ENCODE measurements at places on chromosomes 1 and 21.

DNA sequence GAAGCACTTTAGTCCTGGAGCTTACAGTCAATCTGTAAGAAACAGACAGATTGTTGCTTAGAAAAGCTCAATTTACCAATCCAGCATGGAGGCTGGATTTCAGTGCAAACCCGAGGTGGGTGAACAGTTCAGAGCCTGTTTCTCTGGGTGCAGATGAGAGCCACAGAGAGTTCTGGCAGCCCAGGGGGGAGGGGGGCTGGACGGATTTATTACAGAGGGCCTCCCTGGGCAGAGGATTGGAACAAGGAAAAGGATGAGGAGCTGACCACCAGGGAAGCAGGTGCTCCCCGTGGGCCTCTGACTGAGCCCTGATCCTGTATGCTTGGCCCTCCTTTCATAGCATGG is 38.0 kb upstream of the EPS8L3 start:
- DNase-seq, result no peak
- H3K27ac ChIP-seq, result peak overlapping the region; percentile 97
- peaks cover 77% of the 10 kb centered on the region for H3K4me1 ChIP-seq
- H3K4me3 ChIP-seq, result peak overlapping the region; percentile 78
- no peaks in the 10 kb centered on the region for H3K27me3 ChIP-seq

GRCh38 chr1:234975122-234975940 is 153.3 kb downstream of the TOMM20 start:
- H3K36me3 ChIP-seq, result no peaks in the 10 kb centered on the region
- no peak overlapping the region for H3K4me3 ChIP-seq
- no peaks in the 10 kb centered on the region for H3K27me3 ChIP-seq
- no peak overlapping the region for H3K27ac ChIP-seq
- H3K4me1 ChIP-seq, result peaks cover 61% of the 10 kb centered on the region

- no peak overlapping the region for H3K4me3 ChIP-seq
- no peak overlapping the region for H3K27ac ChIP-seq
- no peaks in the 10 kb centered on the region for H3K27me3 ChIP-seq
- H3K4me1 ChIP-seq, result no peaks in the 10 kb centered on the region
- H3K36me3 ChIP-seq, result peaks cover 2% of the 10 kb centered on the region
Observed at GRCh38 chr1:185260611-185261010, 56.4 kb downstream of the IVNS1ABP start.

- DNase-seq, result peak; percentile 74
- H3K27me3 ChIP-seq, result no peaks in the 10 kb centered on the region
- no peak overlapping the region for H3K4me3 ChIP-seq
- H3K27ac ChIP-seq, result peak overlapping the region; percentile 89
- peaks cover 4% of the 10 kb centered on the region for H3K36me3 ChIP-seq
Observed at GRCh38 chr1:36187800-36188593, 32.0 kb downstream of the MAP7D1 start.

GRCh38 chr1:208537198-208537597 is 293.0 kb upstream of the PLXNA2 start:
- no peak overlapping the region for H3K4me3 ChIP-seq
- peaks cover 4% of the 10 kb centered on the region for H3K27me3 ChIP-seq
- DNase-seq, result no peak
- no peaks in the 10 kb centered on the region for H3K36me3 ChIP-seq

DNA sequence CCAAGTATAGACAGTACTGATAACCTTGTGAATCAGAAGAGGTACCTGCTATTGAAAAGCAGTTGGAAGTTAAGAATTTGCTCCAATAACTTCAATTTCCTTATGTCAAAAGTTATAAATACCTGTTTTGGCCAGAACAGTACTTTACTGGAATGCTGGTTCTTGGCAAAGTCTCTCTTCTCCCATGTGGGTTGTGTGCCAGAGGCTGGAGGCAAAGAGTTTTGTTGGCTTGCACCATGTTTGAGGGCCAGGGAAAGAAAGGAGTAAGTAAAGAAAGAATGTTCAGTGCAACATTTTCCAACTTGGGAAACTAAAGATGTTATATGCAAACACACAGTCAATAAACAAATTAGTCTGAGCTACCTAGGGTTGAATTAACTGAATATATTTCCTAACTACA is 67.0 kb upstream of the DYNLT5 start:
- no peak overlapping the region for H3K4me3 ChIP-seq
- peaks cover 1% of the 10 kb centered on the region for H3K27me3 ChIP-seq
- H3K36me3 ChIP-seq, result no peaks in the 10 kb centered on the region
- no peak overlapping the region for H3K27ac ChIP-seq
- H3K4me1 ChIP-seq, result peaks cover 7% of the 10 kb centered on the region

DNA sequence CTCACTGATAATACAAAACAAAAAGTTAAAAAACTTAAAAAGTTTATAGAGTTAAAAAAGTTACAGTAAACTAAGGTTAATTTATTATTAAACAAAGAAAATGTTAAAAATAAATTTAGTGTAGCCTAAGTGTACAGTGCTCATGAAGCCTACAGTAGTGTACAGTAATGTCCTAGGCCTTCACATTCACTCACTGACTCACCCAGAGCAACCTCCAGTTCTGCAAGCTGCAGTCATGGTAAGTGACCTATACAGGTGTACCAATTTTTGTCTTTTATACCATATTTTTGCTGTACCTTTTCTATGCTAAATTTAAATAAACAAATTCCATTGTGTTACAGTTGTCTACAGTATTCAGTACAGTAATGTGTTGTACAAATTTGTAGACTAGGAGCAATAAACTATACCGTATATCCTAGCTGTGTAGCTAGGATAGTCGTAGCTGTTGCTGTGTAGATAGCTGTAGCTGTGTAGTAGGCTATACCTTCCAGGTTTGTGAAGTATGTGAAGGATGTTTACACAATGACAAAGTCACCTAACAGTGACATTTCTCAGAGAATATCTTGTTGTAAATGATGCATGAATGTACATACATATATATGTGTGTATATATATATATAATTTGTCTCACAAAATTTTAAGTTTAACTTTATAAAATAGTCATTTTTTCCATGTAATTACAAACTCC is 140.2 kb downstream of the TGFB2 start:
- no peaks in the 10 kb centered on the region for H3K36me3 ChIP-seq
- DNase-seq, result no peak
- no peaks in the 10 kb centered on the region for H3K4me1 ChIP-seq
- no peak overlapping the region for H3K4me3 ChIP-seq
